ENCODE measurements at places on chromosomes 7 and 10.

DNA sequence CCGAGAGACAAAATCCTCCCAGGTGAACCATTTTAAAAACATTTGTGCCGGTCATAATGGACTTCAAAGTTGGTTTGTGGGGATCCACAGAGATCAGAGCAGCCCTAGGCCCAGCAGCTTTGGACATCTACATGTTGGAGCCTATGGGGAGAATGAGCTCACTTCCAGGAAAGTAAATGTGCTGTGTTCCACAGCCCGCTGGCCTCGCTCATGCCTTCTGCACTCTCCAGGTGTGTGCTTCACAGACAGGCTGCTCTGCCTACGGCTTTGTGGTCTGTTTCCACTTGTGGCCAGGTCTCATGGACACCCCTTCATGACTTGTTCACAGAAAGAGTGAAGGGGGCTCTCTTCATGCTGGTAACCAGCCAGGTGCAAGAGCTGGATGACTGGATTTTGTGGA is 141.6 kb downstream of the ADARB2 start:
- DNase-seq: no peak

DNA sequence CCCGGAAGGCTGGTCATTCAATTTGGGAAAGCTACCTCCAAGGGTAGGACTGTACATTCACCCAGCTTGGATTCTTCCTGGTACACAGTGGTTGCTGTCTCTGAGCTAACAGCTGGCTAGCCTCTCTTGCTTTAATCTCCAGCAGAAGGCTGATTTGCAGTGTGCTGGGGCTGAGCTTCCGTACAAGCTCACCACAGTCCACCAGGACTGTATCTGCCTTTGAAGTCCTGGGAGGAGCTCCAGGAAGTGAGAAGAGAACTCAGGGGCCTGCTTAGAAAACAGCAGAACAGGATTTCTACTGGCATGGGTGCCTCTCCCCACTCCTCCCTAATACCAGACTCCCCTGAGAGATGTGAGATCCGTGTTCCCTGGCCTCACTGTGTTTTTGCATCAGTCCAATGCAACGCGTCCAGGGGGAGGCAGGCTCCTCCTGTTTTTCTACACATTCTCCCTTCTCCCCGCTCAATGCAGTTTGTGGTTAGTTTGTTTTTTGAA is 6.6 kb downstream of the AFAP1L2 start:
- DNase-seq: no peak

DNA sequence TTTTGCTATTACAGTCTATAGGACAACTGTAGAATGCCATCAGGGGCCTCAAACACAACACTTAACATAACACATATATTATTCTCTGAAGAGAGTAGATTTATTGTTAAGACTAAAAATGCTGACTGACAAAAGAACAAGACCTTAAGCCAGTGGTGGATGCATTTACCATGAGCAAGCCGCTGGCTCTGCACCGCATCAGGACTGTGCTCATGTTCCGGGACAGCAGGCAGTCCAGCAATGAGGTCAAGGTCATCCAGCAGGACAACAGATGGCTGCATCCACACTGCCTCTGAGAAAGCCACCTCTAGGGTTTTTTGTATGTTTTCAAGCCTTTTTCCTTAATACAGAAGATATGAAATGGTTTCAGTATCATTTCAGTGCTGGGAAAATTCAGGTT is 23.8 kb downstream of the PEX1 start:
- DNase-seq: no peak

DNA sequence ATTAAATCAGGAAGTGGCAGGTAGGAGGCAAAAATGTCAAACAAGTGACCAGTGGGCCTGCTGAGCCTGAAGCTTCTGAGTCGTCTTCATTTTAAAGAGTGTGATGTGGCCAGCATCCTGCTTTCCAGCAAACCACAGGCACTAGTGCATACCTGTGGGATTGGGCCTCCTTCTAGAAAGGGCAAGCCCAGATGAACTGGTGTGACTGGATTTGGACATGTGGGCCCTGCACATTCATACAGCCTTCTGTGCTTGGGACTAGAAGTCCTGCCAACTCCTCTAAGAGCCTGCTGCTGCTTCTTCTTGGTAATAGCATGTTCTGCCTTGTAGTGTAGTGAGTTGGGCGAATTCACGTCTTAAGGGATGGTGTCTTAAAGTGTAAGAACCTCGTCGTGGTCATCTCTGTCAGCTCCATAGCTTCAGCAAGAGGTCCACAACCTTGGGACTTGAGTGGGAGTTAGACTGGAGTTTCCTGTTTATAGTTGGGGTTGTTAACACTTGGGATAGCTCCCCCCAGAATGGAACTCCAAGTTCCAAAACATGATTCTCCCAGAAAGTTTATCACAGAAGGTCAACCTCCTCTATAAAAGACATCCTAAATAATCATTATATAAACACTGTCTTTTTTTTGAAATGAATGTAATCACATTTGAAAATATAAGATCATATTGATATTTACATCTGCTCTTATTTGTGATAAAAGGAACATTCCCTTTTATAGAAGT is 11.2 kb downstream of the BMPER start:
- DNase-seq: no peak
